ENCODE measurements at places on chromosomes 6 and 20. TPM values are rescaled to one million over a fixed set of nuclear protein-coding genes. Genes with fewer than 3 reads are reported as not detected.

The RRAGD gene
- 13.9 TPM for total RNA-seq

The PTPRT gene
- 4.0 TPM for total RNA-seq

The ARMC12 gene
- not detected for total RNA-seq

The BNIP5 gene
- total RNA-seq, result 0.10 TPM

The SMLR1 gene
- total RNA-seq, result not detected

The SLC17A9 gene
- 4.7 TPM for total RNA-seq

The USP49 gene
- 5.0 TPM for total RNA-seq

The HINT3 gene
- total RNA-seq, result 23.4 TPM

The ULBP1 gene
- total RNA-seq, result 0.69 TPM

The HLA-DOB gene
- 0.69 TPM for total RNA-seq

The SOX18 gene
- 3.7 TPM for total RNA-seq

The PPP1R3D gene
- total RNA-seq, result 5.3 TPM

The MACROD2 gene
- 17.6 TPM for total RNA-seq

The SLC17A1 gene
- total RNA-seq, result not detected

The OTOR gene
- total RNA-seq, result not detected

The TRIM40 gene
- not detected for total RNA-seq

The MYO6 gene
- total RNA-seq, result 20.2 TPM

The PGC gene
- not detected for total RNA-seq

The TRIM15 gene
- 1.4 TPM for total RNA-seq

The ENPP3 gene
- total RNA-seq, result 2.0 TPM

The TULP1 gene
- 0.39 TPM for total RNA-seq

The ME1 gene
- total RNA-seq, result 11.4 TPM

The FAM110A gene
- 5.0 TPM for total RNA-seq

The PNLDC1 gene
- 0.30 TPM for total RNA-seq

The RSPO3 gene
- total RNA-seq, result 8.6 TPM

The F13A1 gene
- total RNA-seq, result 106 TPM

The DCBLD1 gene
- 10.9 TPM for total RNA-seq

The EIF6 gene
- total RNA-seq, result 69.6 TPM

The ARMH2 gene
- total RNA-seq, result not detected

The IRF4 gene
- 6.2 TPM for total RNA-seq

The MARCKS gene
- total RNA-seq, result 167 TPM

All from skin of body (tissue), 3 donors.